ENCODE measurements at places on chromosomes 2 and 18. TPM values are rescaled to one million over a fixed set of nuclear protein-coding genes. Genes with fewer than 3 reads are reported as not detected.

Gene CIDEA
- 0.23 TPM for total RNA-seq

DNA sequence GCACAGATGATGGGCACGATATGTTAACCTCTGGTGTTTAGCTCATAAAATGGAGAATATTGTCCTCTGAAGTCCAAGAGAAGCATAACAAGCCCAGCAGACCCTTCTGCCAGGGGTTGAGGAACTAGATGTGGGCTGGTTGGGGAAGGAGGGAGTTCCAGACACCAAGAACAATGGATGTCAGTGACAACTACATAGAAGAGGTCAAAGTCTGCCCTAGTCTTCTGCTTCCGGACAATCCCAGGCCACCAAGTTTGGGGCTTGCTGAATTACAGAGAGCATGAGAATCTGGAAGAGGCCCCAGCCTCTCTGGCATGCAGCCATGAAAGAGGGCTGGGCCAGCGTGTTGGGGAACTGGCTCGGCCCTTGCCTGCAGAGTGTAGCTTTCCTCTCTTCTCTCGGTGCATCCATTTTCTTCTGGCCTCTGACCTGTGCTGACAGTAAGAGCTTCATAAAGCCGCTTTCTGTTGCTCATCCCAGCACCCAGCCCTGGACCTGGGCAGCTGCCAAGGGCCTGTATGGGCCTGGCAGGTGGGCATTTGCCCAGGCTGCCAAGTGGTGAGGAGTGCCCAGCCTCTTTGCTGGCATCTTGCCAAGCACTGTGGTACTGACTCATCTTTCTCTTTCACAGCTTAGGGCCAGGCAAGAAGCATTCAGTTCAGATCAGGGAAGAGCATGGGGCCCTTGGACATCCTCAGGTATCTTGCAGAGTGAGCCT lies 14.6 kb upstream of the LAPTM4A start:
- DNase-seq, result no peak

DNA sequence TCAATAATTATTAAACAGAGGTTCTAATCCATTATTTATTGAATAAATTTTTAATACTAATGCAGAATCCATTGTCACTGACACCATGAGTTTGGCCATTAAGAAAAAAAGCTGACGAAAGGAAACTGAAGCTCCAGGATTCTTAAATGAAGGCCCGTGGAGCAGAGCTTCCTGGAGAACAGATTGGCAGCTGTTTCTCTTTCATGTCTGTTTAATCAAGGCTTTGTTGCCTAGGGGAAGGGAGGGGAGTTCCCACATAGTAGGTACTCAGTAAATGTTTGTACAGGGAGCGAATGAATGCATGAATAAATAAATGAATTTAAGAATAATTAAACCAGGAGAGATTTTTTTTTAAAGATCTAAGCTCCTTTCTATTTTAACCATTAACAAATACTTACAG lies 315.1 kb upstream of the KLHL29 start:
- no peak for DNase-seq

Gene ALPP
- 0.20 TPM for total RNA-seq

Gene KDSR
- total RNA-seq, result 51.8 TPM

Gene C2orf78
- 0.37 TPM for total RNA-seq

Gene GCKR
- 1.1 TPM for total RNA-seq

GRCh38 chr18:9405130-9405529 lies 70.2 kb upstream of the RALBP1 start:
- DNase-seq, result no peak

Gene MSTN
- total RNA-seq, result not detected
